ENCODE measurements at places on chromosomes 3 and 15.

- DNase-seq, result no peak
Observed at GRCh38 chr3:173402656-173403055, 5.1 kb downstream of the NLGN1 start.

GRCh38 chr15:32659340-32660155 is 18.0 kb downstream of the SCG5 start:
- no peak for DNase-seq

- DNase-seq, result no peak
Observed at GRCh38 chr15:40345867-40346578, 4.8 kb upstream of the PHGR1 start.

DNA sequence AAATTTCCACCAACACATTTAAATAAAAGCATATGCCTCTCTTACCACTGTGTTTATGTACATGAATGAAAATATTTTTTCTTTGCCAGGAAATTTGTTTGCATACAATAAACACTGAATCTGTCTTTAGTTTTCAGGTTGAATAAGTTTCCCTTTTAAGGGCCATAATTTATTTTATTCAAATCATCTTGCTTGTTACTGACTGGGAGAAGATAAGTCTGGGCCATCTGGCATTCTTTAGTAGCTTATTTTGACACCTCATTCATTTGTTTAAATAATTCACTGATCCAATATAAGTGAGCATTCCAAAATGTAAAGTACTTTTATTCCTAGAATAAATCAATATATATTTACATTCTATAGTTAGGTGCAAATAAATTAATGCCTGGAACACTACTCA is 1001.3 kb downstream of the PLOD2 start:
- DNase-seq, result no peak

- no peak for DNase-seq
Observed at GRCh38 chr3:29759411-29760225, 478.7 kb downstream of the RBMS3 start.

GRCh38 chr15:39426552-39427532 is 154.0 kb upstream of the THBS1 start:
- DNase-seq, result peak; percentile 77

DNA sequence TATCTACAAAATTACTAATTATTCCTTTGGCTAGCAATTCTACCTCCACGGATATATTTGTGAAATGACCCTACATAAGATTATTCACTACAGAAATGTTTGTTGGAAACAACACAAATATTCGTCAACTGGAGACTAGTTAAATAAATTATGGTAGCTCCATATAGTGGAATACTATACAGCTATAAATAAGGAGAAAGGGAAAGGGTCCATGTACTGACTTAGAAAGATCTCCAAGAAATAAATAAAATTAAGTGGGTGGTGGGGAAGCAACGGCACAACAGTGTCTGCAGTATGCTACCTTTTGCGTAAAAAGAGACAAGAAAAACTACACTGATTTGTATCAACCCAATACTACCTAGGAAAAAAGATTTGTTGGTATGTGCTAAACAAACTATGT is 96.7 kb upstream of the BHLHE40 start:
- DNase-seq, result no peak

DNA sequence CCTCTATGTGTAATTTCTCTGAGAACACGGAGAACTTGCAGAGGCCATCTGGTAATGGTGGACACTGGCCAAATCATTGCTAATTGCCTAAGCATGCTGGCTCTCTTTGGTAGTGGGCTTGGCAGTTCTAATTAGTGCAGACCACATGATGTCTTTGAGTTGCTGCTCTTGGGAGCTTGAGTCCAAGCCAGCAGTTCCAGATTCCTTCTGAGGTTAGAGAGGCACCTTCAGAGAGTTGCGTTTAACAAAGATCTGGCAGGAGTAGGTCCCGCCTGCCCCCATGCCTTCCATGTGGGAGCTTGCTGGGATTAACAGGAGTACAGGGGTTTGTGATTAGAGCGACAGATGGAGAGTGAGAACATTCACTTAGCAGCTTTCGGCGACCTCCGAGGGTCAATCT is 449.0 kb upstream of the LMCD1 start:
- no peak for DNase-seq

DNA sequence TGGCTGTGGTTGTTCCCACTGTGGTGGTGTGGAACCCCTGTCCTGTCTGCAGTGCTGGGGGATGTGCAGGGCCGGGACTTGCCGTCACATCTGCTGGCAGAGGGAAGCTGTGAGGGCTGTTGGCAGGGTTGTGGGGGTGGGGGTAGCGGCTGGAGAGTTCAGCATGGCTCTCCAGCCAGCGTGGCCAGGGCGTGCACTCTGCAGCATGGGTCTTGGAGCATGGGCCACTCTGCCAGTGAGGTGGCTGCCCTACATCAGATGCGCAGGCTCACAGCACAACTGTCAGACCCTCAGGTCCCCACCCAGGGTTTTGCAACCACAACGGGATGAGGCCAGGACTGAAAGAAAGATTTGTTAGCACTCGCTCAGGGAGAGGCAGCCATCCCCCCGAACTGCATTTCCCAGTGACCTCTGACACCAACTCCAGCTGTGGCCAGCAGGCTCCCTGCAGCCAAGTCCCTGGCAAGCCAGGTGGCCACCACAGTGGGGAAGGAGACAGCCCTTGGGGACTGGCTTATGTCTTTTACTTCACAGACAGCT is 237.7 kb upstream of the LYSMD4 start:
- DNase-seq, result no peak

GRCh38 chr3:105905328-105905727 is 36.5 kb upstream of the CBLB start:
- no peak for DNase-seq

- no peak for DNase-seq
Observed at GRCh38 chr15:48833526-48834239, 22.8 kb upstream of the CEP152 start.

DNA sequence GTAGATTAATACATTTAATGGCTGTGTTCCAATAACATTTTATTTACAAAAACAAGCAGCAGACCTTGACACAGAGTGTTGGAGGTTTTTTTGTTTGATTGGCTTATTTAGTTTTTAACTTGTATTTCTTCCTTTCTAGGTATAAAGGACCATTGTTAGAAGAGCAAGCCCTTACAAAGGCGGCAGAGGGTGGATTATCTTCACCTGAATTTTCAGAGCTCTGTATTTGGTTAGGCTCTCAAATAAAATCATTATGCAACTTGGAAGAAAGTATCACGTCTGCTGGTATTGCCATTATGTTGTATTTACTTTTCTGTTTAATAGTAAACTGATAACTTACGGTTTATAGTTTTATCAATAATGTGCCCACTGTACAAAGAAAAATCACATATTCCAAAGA is 10.0 kb downstream of the FAM98B start:
- DNase-seq, result no peak

- DNase-seq, result no peak
Observed at GRCh38 chr3:43185274-43185982, 79.5 kb upstream of the POMGNT2 start.

GRCh38 chr3:65861718-65862117 is 177.0 kb downstream of the MAGI1 start:
- DNase-seq, result no peak

DNA sequence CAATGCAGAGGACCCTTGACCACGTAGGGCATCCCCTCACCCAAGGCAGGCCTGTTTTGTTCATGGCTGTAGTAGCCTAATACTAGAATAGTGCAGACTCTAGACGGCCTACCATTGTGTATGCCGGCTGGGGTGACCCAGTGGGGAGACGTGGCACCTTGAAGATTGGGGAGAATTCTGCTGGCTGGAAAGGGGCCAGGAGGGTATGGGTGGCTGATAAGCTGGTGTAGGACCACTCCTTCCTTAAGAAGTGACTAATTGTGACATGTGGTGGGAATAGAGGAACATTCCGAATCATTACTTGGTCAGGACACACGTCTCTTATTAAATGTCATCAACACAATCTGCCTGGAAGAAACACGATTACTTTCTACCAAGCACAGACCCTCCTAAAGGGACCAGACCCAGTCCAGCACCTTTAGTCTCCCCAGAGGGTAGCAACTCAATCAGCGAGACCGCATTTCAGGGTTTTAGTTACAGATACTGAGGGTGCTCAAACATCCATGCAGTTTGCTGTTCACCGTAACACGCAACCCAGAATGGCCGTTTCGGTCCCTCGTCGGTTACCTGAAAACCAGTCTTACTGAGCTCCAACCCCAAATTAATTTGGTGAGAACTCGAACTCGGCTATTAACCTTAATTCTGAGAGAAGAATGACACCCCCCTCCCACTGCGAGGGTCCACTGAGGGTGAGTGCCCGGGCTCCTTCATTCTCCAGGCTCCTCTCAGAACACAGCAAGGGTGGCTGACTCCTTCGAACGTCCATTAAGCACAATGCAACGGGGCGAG is 1.6 kb upstream of the KLF13 start:
- no peak for DNase-seq

- no peak for DNase-seq
Observed at GRCh38 chr3:160129459-160130061, 95.7 kb upstream of the C3orf80 start.

GRCh38 chr15:92409006-92409405 is 15.3 kb downstream of the ST8SIA2 start:
- DNase-seq, result no peak

DNA sequence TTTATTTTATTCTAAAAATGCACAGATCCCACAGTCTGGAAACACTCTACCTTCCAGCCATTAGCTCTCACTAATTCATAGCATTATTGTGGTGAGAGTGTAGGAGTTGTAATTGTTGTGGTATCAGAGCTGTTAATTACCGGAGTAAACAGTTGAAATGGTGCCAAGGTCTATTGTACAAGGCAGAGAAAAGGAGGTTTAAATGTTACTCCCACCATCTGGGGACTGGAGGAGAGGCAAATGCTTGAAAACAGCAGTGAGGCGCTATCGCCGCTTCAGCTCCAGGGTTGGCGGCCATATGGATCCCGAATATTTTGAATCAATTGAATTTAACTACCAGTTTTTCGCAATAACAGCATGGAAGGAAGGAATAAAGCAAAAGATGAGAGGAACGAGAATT is 113.1 kb upstream of the C15orf61 start:
- no peak for DNase-seq
